ENCODE measurements at places on chromosomes 1 and 21. TPM values are rescaled to one million over a fixed set of nuclear protein-coding genes. Genes with fewer than 3 reads are reported as not detected.

DNA sequence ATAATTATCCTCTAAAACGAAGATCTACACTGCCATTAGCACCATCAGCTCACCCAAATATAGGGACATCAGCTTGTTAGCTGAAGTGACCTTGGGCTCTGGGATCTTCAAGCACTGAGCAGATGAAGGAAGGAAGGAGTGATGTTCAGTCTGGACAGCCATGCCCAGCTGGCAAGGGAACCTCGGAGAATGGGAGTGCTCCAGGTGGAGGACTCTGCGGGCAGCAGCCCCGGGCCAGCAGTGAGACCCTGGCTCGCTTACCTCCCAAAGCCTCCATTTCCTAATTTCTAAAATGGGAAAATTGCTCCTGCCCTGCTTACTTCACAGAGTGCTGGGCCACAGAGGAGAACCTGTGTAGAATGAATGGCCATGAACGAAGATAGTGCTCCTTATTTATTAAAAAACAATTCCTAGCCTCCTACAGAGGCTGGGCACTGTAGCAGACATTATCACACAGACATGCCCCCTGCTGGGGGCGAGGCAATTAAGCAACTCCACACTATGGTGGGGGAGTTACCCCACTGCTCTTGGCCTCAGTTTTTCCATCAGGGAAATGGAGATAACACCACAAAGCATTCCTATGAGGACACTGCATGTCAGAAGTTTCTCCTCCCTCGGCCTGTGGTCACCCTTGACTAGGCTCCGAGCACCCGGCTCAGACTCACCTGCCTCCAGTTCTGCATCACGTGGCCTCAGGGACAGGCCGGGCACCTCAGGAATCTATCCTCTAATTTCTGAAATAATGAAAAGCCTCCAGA is 117.6 kb downstream of the KCNN3 start:
- no peaks in the 10 kb centered on the region for H3K27me3 ChIP-seq
- H3K36me3 ChIP-seq: no peaks in the 10 kb centered on the region
- H3K4me3 ChIP-seq: no peak overlapping the region
- H3K27ac ChIP-seq: no peak overlapping the region

DNA sequence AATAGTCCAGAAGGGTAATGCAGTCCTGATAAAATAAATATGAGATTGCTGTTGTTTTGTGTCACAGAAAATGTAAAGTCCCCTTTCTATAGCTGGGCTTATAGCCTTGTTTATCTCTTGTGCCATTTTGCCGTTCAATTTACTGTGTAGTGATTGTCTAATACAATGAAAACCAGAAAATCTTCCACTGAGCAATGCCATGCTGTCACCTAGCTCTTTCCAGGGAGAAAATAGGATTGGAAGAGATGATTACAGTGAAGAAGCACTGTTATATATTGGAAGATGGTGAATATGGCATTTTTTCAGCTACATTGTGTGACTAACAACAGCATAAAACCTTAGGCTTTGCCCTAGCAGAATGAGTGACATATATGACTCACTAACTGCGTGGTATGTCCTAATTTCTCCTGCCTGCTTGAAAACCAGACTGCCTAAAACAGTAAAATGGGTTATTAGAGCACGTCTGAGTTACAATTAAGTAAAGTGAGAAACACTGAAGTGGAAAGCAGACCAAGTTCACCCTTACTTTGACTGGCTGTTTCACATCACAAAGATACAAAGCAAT is 332.4 kb upstream of the ZP4 start:
- H3K36me3 ChIP-seq: no peaks in the 10 kb centered on the region
- H3K4me1 ChIP-seq: no peaks in the 10 kb centered on the region
- H3K27me3 ChIP-seq: no peaks in the 10 kb centered on the region
- H3K27ac ChIP-seq: no peak overlapping the region

- H3K4me3 ChIP-seq: no peak overlapping the region
- no peaks in the 10 kb centered on the region for H3K27me3 ChIP-seq
- no peaks in the 10 kb centered on the region for H3K4me1 ChIP-seq
Measured at GRCh38 chr1:108154314-108154713, 45.8 kb downstream of the SLC25A24 start.

DNA sequence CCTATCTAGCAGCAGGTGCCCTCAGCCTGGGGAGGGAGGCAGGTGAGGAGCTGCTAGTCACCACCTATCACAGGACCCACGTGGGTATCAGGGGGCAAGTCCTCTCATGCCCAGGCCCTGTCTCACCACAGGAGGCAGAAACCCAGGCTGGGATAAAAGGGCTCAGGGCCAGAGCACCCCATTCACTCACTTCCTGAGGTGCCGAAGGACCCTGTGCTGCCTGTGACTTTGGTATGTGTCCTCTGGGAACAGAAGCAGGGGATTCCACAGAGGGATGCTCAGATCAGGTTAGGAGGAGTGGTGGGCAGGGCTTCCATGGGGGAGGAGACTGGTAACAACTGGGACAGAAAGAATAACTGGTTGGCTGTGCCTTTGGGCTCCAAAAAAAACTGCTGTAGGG is at the start of gene LCE1E:
LCE1E (plus strand) TSS at position 181 of the 400 bp plus-strand sequence. CDS start 1,043 bp downstream, outside the sequence.
- H3K27me3 ChIP-seq: no peaks in the 10 kb centered on the region
- H3K36me3 ChIP-seq: no peaks in the 10 kb centered on the region
- H3K4me3 ChIP-seq: no peak within 1 kb of the TSS

DNA sequence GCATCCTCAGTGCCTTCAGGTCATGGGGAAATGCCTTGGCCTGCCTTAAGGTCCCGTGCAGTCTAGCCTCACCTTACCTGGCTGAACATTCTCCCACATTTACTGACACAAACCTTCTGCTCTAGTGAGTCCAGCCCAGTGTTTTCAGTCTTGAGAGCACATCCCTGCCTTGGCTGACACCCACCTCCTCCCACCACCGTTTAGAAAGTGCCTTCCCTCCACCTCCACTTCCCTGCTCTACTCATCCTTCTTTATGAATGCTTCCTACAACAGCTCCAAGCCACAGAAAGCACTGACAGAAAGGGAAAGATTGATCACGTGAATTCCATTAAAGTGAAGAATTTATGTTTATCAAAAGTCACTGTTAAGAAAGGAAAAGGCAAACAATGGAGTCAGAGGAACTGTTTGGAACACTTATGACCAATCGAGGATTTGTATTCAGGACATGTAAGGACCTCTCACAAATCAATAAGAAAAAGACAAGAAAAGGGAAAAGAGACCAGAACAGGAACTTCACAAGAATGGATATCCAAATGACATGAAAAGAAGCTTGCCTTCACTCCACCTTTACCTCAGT is 59.8 kb downstream of the DDR2 start:
- DNase-seq: no peak
- H3K4me1 ChIP-seq: peaks cover 20% of the 10 kb centered on the region
- H3K4me3 ChIP-seq: no peak overlapping the region
- H3K27ac ChIP-seq: no peak overlapping the region
- no peaks in the 10 kb centered on the region for H3K27me3 ChIP-seq

GRCh38 chr1:109617291-109617801 is 2.1 kb downstream of the GNAT2 start:
- no peak overlapping the region for H3K27ac ChIP-seq
- H3K27me3 ChIP-seq: no peaks in the 10 kb centered on the region
- H3K4me1 ChIP-seq: peaks cover 21% of the 10 kb centered on the region
- no peaks in the 10 kb centered on the region for H3K36me3 ChIP-seq
- H3K4me3 ChIP-seq: no peak overlapping the region

DNA sequence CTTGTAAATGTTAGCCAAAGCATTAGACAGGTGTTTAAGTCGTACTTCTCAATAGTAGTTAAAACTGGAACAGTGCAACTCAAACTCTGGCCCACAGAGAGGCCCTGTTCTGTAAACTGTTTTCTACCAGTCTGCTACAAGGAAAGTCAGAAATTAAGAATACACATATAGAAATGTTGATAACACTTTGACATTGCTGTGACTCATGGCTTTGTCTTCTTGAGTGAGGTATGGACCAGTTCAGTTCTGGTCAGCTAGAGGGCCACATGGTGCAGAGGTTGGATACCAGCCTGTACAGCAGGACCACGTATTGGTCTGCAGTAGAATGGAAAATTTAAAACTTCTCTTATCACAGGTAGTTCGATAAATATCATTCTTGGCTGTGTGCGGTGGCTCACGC is 22.3 kb downstream of the ZBTB8B start:
- H3K4me3 ChIP-seq: no peak overlapping the region
- DNase-seq: no peak
- H3K36me3 ChIP-seq: no peaks in the 10 kb centered on the region
- H3K27me3 ChIP-seq: no peaks in the 10 kb centered on the region
- H3K27ac ChIP-seq: no peak overlapping the region
- H3K4me1 ChIP-seq: no peaks in the 10 kb centered on the region

DNA sequence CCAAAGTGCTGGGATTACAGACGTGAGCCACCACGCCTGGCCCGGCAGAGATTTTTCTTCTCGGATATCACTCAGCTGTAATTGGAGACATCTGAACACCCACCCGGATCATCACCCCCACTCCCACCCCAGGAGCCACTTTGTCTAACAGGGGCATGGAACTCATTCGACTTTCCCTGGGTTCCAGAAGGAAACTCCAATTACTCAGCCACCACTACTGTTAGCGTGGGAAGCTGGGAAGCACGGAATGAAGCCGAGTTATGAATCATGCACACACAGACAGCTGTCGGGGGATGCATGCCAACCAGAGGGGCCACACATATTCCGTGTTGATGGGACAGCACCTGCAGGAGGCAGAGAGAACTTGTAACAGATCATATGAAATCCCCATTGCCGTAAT is 85.2 kb downstream of the HLCS start:
- H3K4me3 ChIP-seq: no peak overlapping the region
- no peak for DNase-seq
- no peaks in the 10 kb centered on the region for H3K36me3 ChIP-seq
- no peaks in the 10 kb centered on the region for H3K4me1 ChIP-seq
- H3K27ac ChIP-seq: no peak overlapping the region
- no peaks in the 10 kb centered on the region for H3K27me3 ChIP-seq

DNA sequence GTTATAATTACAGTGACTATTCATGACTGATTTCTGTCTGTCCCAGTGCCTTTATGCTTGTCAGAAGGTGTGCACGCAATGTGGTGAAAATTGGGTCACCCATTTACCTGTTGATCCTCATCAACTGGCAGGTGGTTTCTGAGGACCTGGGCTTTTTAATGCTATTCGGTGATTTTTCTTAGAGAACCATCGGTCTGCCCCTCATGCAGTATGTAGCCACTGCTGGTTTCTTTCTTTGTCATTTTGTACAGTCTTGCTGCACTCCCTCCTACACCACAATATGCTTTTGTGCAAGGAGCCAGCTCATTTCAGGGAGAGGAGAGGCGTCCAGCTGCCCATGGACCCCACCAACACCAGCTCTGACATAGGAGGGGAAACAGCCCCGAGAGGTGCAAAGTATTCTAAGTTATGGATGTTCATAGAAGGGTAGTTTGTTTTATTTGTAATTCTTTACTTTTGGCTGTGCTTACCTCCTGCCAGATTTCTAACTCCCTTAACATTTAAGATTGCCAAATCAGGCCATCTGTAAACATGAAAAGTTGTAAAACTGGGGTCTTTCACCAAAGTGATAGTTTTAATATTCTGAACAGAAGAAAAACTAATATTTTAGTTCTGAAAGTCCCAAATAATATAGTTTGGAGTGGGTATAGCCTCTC is 325.3 kb downstream of the PTBP2 start:
- no peak overlapping the region for H3K4me3 ChIP-seq
- H3K27me3 ChIP-seq: no peaks in the 10 kb centered on the region
- no peak overlapping the region for H3K27ac ChIP-seq

- H3K4me3 ChIP-seq: no peak overlapping the region
- H3K4me1 ChIP-seq: peaks cover 9% of the 10 kb centered on the region
- no peaks in the 10 kb centered on the region for H3K27me3 ChIP-seq
Measured at GRCh38 chr1:46521414-46521813, 30.0 kb downstream of the KNCN start.

- H3K4me1 ChIP-seq: no peaks in the 10 kb centered on the region
- DNase-seq: no peak
- no peak overlapping the region for H3K4me3 ChIP-seq
- H3K27me3 ChIP-seq: no peaks in the 10 kb centered on the region
- no peak overlapping the region for H3K27ac ChIP-seq
Measured at GRCh38 chr1:220182111-220182510, 88.2 kb downstream of the IARS2 start.

GRCh38 chr1:165010418-165011070 is 346.0 kb downstream of the LMX1A start:
- H3K27me3 ChIP-seq: no peaks in the 10 kb centered on the region
- H3K36me3 ChIP-seq: no peaks in the 10 kb centered on the region
- H3K4me1 ChIP-seq: no peaks in the 10 kb centered on the region

DNA sequence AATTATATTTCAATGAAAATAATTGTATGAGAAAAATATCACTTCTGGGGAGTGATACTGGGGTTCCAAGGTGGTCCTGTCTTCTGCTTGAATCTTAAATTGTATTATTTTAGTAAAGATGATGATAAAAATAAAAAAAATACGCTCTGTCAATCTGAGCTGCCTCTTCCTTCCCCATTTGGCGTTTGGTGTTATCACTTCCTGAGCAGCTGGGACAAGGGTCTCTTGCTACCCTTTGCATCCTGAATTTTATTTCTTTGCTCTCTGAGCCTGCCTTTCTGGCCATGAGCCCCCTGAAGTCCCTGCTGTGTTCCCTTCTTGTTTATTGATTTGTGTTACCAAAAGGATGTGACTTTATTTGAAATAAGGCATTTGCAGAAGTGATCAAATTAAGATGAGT is 111.0 kb downstream of the KCNJ6 start:
- H3K4me3 ChIP-seq: no peak overlapping the region
- H3K36me3 ChIP-seq: no peaks in the 10 kb centered on the region
- no peaks in the 10 kb centered on the region for H3K4me1 ChIP-seq
- no peaks in the 10 kb centered on the region for H3K27me3 ChIP-seq
- no peak for DNase-seq
- no peak overlapping the region for H3K27ac ChIP-seq

DNA sequence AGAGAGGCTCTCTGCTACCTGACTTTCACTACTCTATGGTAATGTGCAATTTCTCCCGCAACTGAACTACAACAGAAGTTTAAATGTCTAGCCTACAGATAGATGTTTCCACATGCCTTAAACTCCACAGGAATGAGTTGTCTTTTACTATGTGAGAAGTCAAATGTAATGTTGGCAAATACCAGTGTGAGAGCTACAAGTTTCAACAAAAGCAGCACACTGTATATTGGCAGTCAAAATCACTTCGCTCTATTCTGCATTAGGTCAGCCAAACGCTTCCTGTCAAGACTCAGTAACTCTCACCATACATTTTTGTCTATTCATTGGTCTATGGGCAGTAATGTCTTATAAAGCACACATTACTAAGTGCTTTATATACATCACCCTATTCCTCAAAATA is 41.9 kb downstream of the LUZP1 start:
- H3K4me3 ChIP-seq: no peak overlapping the region
- H3K4me1 ChIP-seq: peaks cover 4% of the 10 kb centered on the region
- no peak for DNase-seq
- H3K27me3 ChIP-seq: no peaks in the 10 kb centered on the region
- H3K27ac ChIP-seq: no peak overlapping the region
- H3K36me3 ChIP-seq: no peaks in the 10 kb centered on the region

DNA sequence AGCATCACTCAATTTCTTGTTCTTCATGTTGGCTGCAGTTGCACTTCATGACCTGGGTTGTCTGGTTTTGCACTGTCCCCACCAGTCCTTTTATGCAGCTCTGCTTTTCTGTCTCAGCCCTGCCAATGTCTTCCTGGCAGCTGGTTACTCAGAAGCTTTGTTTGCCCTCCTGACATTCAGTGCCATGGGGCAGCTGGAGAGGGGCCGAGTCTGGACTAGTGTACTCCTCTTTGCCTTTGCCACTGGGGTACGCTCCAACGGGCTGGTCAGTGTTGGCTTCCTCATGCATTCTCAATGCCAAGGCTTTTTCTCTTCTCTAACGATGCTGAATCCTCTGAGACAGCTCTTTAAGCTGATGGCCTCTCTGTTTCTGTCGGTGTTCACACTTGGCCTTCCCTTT is 6.6 kb downstream of the PIGV start:
- H3K36me3 ChIP-seq: no peaks in the 10 kb centered on the region
- H3K27ac ChIP-seq: no peak overlapping the region
- H3K27me3 ChIP-seq: no peaks in the 10 kb centered on the region
- DNase-seq: no peak
- peaks cover 2% of the 10 kb centered on the region for H3K4me1 ChIP-seq

Gene GPR153
- 5.8 TPM for polyA plus RNA-seq

Gene PRAMEF4
- not detected for polyA plus RNA-seq

Gene YOD1
- polyA plus RNA-seq: 8.7 TPM

Gene ARHGEF16
- polyA plus RNA-seq: 5.7 TPM
